ENCODE measurements at places on chromosomes 2 and 18.

DNA sequence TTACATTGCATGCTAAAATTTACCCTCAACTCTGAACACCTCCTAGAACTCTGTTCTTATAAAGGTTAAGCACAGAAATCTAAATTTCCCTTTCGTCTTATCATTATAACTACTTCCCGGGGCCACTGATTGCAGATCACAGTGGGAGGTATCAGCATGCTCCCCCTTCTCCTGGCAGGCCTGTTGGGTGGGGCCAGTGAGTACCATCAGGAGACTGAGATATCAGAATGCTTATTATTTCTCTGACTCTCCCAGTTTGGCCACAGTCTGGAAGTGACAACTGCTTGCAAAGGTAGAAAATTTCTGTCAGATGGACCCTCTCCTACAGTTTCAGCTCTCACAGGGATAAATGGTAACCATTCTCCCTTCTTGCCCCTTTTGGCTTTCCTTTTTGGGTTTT, 62.6 kb downstream of the DSEL start:
- no peak for DNase-seq

DNA sequence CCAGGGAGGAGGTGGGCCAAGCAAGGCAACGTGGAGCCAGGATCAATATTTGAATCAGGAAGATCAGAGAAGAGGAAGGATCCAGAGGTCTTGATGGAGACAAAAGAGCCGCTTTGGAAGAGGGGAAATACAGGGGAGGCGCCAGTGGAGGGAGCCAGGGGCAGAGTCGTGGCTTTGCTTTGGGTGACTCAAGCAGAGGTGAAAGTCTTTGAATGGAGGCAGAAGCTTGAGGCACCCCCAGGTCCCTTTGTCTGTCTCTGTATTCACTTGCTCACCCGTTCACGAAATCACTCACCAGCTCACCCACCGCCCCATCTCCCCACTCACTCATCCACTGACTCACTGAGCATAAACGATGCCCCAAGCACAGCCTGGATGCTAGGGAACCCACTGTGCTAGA, 134.1 kb downstream of the ACOXL start:
- no peak for DNase-seq

DNA sequence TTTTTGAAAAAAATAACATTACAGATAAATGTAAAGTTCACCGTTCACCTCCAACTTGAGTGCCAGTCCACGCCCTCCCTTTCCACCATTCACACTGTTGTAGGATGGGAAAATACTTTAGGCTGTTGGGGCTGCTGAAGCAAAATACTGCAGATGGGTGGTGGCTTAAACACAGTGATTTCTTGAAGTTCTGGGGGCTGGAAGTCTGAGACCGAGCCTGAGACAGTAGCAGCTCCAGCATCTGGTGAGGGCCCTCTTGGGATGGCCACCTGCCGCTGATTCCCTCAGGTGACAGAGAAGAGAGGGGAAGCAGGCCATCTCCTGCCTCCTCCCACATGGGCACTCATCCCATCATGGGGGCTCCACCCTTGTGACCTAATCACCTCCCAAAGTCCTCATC, 17.7 kb downstream of the ALLC start:
- no peak for DNase-seq

DNA sequence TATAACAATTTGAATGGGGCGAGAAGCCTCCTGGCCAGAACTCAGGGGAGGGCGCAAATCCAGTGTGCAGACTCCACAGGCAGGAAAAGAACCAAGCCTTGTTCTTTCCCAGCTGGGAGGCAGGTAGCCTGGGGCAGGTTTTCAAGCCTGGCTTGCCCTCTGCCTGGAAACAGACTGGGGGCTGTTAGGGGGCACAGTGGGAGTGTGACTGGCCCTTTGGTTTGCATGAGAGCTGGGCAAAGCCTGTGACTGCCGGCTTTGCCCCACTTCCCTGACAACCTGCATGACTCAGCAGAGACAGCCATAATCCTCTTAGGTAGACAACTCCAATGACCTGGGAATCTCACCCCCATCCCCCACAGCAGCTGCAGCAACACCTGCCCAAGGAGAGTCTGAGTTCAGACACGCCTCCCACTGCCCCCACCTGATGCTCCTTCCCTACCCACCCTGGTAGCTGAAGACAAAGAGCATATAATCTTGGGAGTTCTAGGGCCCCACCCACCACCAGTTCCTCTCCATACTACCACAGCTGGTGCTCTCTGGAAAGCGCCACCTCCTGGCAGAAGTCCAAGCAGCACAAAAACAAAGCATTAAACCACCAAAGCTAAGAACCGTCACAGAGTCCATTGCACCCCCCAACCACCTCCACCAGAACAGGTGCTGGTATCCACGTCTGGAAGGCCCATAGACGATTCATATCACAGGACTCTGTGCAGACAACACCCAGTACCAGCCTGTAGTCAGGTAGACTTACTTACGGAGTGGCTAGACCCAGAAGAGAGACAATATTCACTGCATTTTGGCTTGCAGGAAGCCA, 402.5 kb downstream of the STK39 start:
- DNase-seq: no peak

DNA sequence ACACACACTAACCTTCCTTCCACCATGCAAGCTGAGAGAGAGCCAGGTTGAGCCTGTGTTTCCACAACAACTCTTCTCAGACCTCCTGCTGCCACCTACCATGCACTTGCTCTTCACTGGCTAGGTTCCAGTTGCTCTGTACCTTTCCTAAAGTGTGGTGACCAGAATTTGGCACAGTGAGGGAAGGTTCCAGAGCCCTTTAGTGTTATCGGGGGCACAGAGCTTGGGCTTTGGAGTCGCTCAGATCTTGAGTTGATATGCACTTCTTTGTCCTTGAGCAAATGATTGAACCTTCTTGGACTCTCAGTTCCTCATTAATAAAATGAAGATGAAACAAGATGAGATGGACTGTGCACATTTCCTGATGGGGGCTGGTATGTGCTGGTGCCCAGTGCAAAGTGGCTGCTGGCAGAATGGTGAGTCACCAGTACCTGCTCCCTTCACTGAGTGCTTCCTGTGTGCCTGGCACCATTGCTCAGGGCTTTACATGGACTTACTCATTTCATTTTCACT, 47.1 kb downstream of the NEDD4L start:
- DNase-seq: peak; percentile 31

DNA sequence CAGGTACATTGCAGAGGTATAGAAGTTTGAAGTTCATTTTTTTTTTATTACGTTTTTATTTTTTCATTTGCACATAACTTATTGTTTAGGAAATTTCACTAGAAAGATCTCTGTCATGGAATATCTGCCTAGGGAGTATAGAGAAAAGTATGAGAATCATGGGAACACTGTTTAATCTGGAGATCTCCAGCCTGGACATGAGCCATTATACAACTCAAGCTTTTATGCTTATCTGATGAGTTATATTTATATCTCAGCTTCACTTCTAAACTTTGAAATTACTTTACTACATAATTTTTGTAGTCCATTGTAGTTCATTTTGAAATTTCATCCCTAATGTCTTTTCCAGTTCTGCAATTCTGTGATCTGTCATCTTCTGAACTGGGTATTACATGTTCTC, 515.6 kb downstream of the ERBB4 start:
- no peak for DNase-seq
